ENCODE measurements at places on chromosomes 1 and 21. TPM values are rescaled to one million over a fixed set of nuclear protein-coding genes. Genes with fewer than 3 reads are reported as not detected.

HHIPL2 gene
- 0.14 TPM for total RNA-seq

ACOT7 gene
- total RNA-seq: 93.8 TPM

SPRR1A gene
- total RNA-seq: not detected

GSTM5 gene
- total RNA-seq: 0.54 TPM

GRCh38 chr21:26471099-26471471, 102.0 kb downstream of the CYYR1 start:
- H3K36me3 ChIP-seq: no peaks in the 10 kb centered on the region
- DNase-seq: no peak
- peaks cover 2% of the 10 kb centered on the region for H3K27me3 ChIP-seq
- H3K4me1 ChIP-seq: peaks cover 19% of the 10 kb centered on the region
- H3K4me3 ChIP-seq: no peak overlapping the region

DNA sequence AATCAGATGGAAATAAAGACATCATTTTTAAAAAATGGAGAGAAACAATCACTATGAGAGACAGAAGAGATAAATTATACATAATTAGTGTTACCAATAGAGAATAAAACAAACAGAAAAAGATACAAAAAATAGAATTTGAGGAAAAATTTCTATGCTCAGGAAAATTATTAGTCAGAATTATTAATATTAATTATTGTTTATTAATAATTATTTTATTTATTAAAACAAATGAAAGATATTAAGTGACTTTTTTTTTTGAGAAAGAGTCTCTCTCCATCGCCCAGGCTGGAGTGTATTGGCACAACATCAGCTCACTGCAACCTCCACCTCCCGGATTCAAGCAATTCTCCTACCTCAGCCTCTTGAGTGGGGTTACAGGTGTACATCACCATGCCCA, 299.8 kb upstream of the NR5A2 start:
- H3K27ac ChIP-seq: no peak overlapping the region
- H3K36me3 ChIP-seq: no peaks in the 10 kb centered on the region
- peaks cover 7% of the 10 kb centered on the region for H3K4me1 ChIP-seq
- no peak for DNase-seq
- H3K27me3 ChIP-seq: peaks cover 14% of the 10 kb centered on the region
- no peak overlapping the region for H3K4me3 ChIP-seq

DNA sequence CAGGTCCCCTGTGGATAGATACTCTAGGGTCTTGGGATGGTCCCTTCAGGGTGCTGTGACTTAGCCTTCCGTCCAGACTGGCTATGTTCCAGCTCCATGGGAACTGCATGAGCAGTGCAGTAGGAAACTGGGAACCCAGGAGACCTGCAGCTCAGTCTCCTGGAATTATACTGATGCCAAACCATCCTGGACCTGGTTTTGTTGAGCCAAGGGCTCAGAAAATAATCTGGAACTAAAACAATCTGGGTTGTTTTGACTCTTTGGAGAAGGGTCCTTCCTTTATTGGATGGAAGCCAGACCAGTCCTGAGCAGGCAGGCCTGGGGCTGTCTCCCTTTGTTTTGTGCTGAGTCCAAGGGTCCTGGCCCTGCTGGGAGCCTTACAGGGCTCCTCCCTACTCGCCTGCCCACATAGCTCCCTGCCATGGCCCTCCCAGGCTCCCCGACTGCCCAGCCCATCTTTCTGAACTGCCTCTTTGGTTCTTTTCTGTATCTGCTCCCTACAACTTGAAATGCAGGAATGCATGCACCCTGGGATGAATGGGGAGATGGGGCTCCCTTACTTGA, 1.2 kb downstream of the IPO13 start:
- peak overlapping the region; percentile 22 for H3K27ac ChIP-seq
- H3K4me1 ChIP-seq: peaks cover 38% of the 10 kb centered on the region
- H3K27me3 ChIP-seq: no peaks in the 10 kb centered on the region

- no peak overlapping the region for H3K27ac ChIP-seq
- no peak for DNase-seq
- no peaks in the 10 kb centered on the region for H3K27me3 ChIP-seq
- H3K36me3 ChIP-seq: no peaks in the 10 kb centered on the region
These were observed 246.3 kb downstream of the FGGY start for GRCh38 chr1:59543211-59543668.

DNA sequence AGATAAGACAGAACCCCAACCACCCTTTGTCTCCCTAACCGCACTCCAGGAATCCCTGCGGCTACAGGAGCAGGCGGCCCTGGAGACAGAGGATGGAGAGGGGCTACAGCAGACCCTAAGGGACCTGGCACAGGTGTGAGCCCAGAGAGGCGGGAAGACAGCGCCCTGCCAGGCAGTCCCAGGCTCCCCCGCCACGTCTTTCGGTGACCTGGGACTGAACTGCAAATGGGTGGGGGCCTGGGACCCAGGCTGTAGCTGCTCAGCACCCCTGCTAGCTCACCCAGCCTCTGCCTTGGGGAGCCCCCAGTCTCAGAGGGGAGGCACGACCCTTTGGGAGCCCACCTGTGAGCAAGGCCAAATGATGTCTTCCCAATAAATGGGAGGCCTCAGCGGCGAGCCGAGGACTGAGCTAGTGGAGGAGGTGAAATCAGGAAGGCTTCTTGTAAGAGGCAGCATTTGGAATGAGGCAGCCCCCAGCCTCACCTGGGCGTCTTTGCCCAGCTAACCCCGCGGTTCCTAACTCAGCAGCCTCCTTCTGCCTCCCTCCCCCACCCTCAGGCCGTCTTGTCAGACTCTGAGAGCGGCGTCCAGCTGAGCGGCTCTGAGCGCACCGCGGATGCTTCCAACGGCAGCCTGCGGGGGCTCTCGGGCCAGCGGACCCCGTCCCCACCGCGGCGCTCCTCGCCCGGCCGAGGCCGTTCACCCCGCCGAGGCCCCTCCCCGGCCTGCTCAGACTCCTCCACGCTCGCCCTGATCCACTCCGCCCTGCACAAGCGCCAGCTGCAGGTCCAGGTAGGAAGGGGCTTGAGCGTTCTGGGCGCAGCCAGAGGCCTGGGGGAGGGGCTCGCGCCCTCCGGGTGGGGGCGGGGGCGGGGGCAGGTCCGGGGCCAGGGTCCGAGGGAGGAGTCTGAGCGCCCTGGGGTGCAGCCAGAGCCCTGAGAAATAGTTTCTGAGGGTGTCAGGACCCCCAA, 16.9 kb downstream of the CROCC start:
- DNase-seq: no peak
- H3K27ac ChIP-seq: no peak overlapping the region
- H3K4me1 ChIP-seq: no peaks in the 10 kb centered on the region
- no peak overlapping the region for H3K4me3 ChIP-seq
- H3K27me3 ChIP-seq: no peaks in the 10 kb centered on the region

GRCh38 chr1:238370599-238370998, 479.9 kb upstream of the ZP4 start:
- H3K4me1 ChIP-seq: no peaks in the 10 kb centered on the region
- DNase-seq: no peak
- no peak overlapping the region for H3K27ac ChIP-seq
- H3K36me3 ChIP-seq: no peaks in the 10 kb centered on the region
- no peaks in the 10 kb centered on the region for H3K27me3 ChIP-seq

DNA sequence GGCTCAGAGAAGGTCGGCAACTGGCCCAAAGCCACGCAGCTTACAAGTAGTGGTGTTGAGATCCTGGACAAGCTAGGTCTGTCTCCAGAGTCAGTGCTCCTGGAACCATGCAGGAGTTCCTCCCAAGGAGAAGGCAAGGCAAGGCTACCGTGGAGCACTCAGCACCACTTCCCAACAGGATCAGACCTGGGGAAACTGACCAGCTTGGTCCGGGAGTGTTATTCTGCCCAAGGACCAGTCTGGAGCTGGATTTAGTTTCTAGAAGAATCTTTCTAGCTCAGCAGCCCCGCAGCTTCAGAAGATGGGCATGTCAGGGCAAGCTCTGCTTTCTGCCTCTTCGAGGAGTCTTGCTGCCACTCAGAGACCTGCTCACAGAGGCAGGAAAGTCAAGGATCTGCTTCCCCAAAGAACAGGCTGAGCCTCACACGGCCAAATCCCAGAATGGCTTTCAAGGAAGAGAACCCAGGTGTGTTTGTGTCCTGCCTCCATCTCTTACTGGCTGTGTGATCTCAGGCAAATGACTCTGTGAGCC, 302.8 kb downstream of the MATN1 start:
- DNase-seq: no peak
- no peak overlapping the region for H3K27ac ChIP-seq
- H3K36me3 ChIP-seq: no peaks in the 10 kb centered on the region
- H3K4me1 ChIP-seq: no peaks in the 10 kb centered on the region
- H3K27me3 ChIP-seq: peaks cover 12% of the 10 kb centered on the region

DNA sequence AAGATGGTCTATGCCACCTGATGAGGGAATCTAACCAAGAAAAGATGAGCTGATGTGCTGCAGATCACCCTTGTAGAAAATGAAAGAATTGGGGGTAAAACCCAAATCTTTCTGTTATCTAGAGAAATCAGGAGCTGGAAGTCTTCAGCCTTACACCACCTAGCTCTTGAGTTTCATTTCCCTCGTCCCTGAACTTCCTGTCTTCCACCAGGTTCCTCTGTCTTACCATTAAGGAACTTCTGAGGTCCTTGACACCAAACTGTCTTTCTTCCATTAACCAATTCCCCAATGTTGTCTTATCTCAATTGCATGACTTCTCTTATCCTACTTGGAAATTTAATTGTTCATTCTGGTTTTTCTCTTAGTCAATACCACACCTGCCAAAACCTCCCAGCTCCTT, 31.5 kb downstream of the LPAR3 start:
- peaks cover 45% of the 10 kb centered on the region for H3K4me1 ChIP-seq
- no peaks in the 10 kb centered on the region for H3K36me3 ChIP-seq
- H3K4me3 ChIP-seq: no peak overlapping the region
- no peak for DNase-seq
- H3K27ac ChIP-seq: no peak overlapping the region

- no peaks in the 10 kb centered on the region for H3K27me3 ChIP-seq
- DNase-seq: no peak
- H3K4me1 ChIP-seq: peaks cover 65% of the 10 kb centered on the region
These were observed 3.2 kb downstream of the SLC2A1 start for GRCh38 chr1:42955311-42956063.

DNA sequence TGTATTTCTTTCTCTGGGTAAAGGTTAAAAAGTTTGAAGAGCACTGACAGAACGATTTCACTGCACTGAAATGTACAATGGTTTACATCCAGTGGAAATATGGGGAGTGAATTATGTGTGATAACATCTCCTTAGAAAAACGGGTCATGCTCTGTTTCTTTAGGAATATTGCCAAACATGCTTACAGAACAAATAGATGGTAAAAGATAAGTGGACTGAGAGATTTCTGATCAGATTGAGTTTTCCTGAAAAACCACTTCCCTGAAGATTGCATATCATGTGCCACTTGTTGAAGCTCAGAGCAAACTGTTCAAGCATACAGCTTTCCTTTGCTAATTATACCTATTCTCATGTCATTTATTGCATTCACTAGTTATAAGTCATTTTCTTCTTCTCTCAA, 29.9 kb upstream of the DISP1 start:
- no peak overlapping the region for H3K4me3 ChIP-seq
- H3K4me1 ChIP-seq: peaks cover 2% of the 10 kb centered on the region
- no peak for DNase-seq
- H3K36me3 ChIP-seq: no peaks in the 10 kb centered on the region
- no peak overlapping the region for H3K27ac ChIP-seq

GRCh38 chr1:155569988-155570592, 7.5 kb upstream of the ASH1L start:
- no peak overlapping the region for H3K27ac ChIP-seq
- H3K27me3 ChIP-seq: no peaks in the 10 kb centered on the region
- H3K4me3 ChIP-seq: no peak overlapping the region
- peaks cover 27% of the 10 kb centered on the region for H3K4me1 ChIP-seq
- H3K36me3 ChIP-seq: peaks cover 26% of the 10 kb centered on the region

DNA sequence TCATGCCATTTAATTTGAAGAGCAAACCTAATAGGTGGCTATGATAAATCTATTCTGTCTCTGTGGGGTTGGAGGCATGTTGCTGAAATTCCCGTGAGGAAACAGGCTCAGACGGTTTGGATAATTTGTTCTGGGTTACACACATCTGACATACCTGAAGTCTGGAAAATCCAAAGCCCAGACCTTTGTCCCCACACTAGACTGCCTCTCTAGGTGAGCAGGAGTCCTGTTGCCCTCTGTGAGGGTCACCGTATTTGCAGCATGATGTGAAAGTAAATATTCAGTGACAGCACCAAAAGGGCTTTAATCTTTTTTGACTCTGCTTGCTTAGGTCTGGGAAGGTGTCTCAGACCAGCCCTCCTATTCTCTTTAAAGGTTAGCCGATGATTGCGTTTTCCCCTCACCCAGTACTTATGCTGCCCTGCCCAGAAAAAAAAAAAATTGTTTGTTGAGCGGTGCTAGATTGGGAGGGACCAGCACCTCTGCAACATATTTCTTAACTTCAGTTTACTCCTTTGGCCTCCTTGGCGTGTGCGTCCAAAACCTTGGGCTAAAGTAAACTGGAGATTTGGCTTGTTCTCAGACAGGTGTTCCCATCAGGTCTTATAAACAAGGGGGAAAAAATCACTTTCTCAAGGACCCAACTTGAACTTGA, 67.0 kb downstream of the CACHD1 start:
- H3K4me1 ChIP-seq: peaks cover 46% of the 10 kb centered on the region
- H3K27ac ChIP-seq: no peak overlapping the region
- no peaks in the 10 kb centered on the region for H3K36me3 ChIP-seq

GRCh38 chr1:218164111-218164929, 120.8 kb upstream of the RRP15 start:
- peaks cover 7% of the 10 kb centered on the region for H3K4me1 ChIP-seq
- H3K27ac ChIP-seq: no peak overlapping the region
- H3K4me3 ChIP-seq: peak overlapping the region; percentile 56

DNA sequence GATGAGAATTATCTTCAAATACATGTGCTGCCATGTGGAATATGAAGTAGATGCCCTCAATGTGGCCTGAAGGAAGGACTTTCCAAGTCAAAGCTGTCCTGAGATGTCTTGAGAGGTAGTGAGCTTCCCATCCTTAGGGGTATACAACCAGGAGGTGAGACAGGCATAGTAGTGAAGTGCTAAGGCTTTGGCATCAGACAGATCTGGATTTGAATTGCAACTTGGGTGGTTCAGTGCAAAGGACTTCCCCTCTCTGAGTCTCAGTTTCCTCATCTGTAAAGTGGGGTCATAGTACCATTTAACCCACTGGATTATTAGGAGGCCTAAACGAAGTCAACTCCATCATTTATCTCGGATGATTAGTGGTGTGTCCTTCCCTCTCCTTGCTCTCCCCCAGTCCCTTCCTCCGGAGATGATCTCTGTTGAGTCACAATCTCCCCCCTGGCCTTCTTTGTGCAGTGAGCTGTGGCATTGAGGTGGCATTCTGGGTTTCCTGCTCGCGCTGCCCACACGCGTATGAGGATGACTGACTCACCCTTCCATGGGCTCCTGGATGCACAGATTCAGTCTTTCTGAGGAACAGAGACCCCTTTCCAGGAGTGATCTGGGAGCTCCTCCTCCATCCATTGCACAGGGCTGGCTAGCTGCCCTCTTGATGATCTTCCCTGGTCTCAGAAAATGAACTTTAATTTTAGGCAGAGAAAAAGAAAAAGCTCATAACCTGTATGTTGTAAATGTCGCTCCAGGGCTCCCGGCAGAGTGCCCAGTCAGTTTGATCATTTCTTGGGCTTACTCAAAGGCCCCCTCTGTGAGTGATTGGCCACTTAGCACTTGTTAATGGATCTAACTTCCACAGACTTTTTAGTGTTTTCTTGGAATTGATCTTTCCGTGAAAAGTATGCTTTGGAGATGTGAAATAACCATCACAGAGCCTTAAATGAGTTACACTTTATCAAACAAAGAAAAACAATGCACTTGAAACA, 354.6 kb downstream of the PTPRU start:
- no peak overlapping the region for H3K27ac ChIP-seq
- no peak for DNase-seq
- peaks cover 10% of the 10 kb centered on the region for H3K27me3 ChIP-seq
- no peaks in the 10 kb centered on the region for H3K36me3 ChIP-seq
- H3K4me1 ChIP-seq: no peaks in the 10 kb centered on the region
- H3K4me3 ChIP-seq: no peak overlapping the region

GRCh38 chr1:209454340-209454994, 129.0 kb upstream of the CAMK1G start:
- H3K4me3 ChIP-seq: no peak overlapping the region
- H3K27ac ChIP-seq: no peak overlapping the region
- H3K36me3 ChIP-seq: no peaks in the 10 kb centered on the region
- H3K4me1 ChIP-seq: peaks cover 2% of the 10 kb centered on the region
- no peak for DNase-seq

All from activated CD4-positive, alpha-beta T cell treated with anti-CD3 and anti-CD28 coated beads for 36 hours (primary cell).